ENCODE measurements at places on chromosomes 7 and 10.

- DNase-seq, result no peak
Observed at GRCh38 chr10:99345350-99345749, 16.2 kb downstream of the CNNM1 start.

DNA sequence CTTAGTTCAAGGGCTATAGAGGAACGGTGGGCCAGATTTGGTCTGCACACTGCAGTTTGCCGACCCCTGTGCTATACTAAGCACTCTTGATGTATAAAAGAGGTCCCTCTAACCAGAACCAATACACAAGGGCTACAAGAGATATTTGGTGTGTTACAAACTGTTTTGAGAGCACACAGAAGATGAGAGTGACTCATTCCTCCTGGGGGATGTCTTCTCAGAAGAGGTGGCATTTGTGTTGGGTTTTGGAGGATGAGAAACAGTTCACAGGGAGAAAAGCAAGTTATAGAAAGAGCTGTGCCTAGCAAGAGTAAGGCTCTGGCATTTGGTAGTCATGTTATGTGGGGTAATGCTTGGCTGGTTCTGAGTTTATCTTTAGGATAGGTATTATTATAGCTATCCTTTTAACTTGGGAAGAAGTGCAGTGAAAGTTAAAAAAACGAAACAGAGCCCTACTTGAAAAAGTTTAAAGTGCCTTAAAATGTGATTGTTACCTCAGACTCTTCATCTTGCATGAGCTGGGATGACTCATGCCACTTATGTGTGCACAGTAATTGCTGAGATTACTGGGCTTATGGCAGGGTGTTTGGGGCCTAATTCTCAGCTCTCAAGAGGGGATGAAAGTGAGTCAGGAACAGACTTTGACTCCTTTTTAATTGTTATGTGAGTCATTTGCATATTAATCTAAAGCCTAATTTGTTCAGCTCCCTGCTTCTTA is 160.4 kb downstream of the KIF20B start:
- DNase-seq, result no peak

GRCh38 chr7:116328161-116328560 is 117.8 kb downstream of the TES start:
- DNase-seq, result no peak

DNA sequence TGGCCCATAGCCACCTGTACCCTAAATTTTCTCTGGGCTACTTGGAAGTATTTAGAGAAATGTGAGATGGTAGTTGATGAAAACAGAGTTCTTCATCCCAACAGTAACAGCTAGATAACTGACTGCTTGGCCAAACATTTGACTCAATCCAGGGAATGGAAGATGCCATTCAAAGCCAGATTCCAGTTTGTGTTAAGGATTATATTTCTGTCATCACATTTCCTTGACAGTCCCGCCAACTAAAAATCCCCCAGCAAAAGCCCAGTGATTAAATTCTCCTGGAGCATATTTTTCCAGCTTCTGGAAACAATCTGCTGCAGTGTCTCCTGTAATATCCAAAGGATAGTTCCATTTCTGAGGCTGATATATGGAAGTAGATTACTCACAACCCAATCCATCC is 45.4 kb upstream of the PTN start:
- DNase-seq, result no peak

DNA sequence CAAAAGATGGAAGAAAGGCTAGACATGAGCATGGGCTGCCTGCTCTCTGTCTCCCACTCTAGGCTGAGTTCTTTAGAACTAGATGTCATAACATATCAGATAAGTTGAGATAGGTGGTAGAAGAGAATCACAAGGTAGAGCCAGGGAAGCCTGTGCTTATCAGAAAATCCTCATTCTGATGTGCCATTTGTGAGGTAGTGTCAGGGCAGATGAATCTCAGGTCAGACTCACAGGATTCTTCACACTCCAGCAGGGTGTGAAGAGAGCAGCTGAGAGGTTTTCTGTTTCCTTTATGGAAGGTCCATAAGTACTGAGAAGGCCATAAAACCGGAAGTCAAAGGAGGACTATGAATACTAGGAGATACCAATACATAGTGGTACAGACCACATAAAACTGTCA is 132.9 kb downstream of the RNLS start:
- no peak for DNase-seq

- no peak for DNase-seq
Observed at GRCh38 chr7:50790381-50790780, 7.7 kb upstream of the GRB10 start.

GRCh38 chr10:91389636-91390512 is 20.3 kb upstream of the HECTD2 start:
- peak; percentile 27 for DNase-seq

DNA sequence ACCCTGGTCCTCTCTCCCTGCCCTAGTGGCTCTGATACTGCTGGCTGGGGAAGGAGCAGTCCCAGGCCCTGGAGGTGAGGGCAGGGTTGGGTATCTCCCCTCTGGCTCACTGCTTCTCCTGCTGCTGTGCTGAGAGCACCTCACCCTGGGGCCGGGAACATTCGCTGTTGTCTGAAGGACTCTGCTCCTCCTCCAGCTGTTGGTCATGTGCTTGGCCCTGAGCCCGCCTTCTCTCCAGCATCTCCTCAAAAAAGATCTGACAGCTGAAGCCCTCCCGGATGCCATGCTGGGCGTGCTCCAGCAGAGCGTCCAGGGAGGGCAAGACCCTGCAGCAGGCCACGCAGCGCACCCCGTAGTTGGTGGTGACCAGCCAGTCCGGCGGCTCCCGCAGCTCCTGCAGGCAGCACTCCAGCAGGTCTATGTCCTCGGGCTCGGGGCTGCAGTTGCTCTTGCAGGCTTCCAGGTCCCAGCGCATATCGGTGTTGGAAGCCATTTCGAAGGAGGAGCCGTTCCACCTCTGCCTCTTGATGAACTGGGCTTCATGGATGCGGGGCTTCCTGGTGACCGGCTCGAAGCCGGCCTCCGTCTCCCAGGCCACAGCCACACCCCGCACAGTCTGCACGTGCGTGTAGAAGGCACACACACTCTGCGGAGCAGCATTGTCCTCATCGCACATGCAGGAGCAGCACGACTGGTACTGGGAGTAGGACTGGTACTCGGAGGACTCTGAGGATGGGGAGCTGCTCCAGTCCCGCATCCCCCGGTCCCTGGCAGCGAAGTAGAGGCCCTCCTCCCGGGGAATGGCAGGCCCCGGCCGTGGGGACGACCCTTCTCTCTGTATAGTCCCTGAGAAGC is 2.1 kb downstream of the FAM170B start:
- DNase-seq, result no peak

GRCh38 chr7:29360633-29361625 is 166.4 kb downstream of the CHN2 start:
- peak; percentile 92 for DNase-seq

- no peak for DNase-seq
Observed at GRCh38 chr10:88187472-88187871, 324.0 kb downstream of the PTEN start.

DNA sequence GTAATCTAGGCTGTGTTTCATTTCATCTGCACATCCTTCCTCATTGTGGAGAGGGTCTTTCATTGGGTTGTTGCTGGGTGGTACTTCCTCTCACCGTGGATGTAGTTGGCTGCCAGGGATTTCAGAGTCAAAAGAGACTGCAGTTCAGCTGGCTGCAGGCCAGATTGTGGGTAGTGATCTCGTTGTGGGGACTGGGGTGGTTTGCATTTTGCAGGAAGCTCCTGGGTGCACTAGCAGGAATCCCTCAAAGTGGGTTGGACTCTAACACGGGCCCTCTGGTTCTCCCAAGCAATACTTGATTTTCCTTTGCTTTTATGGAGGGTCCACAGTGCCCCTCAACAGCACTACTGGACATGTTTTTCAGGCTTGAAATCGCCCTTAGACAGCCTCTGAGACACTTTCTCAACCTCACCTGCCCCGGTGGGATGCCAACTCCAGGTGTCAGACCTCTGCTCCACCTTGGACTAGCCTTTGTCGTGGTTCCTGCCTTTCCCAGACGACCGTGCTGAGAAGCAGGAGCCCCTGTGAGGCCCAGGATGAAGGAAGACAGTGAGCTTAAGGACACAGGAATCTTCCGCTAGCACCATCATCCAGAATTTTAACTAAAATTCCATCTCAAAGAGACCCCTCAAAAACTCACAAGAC is 23.9 kb upstream of the ZNF273 start:
- DNase-seq, result no peak

DNA sequence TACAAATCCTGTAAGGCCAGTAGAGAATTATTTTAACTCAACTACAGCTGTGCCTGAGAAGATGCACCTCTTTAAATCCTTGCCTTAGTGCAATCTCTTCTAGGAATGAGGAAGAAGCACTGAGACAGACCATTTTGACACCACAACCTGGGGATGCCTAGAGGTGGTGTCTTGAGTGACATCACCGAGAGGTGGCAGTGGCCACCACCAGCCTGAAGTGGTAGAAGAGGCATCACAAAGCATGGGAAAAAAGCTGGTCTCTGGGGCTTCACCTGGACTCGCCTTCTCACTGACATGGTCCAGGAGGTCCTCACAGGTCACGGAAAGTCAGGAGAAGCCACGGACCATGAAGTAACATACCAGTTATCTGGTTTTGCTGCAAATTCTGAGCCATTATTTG is 99.2 kb upstream of the PDLIM1 start:
- no peak for DNase-seq

DNA sequence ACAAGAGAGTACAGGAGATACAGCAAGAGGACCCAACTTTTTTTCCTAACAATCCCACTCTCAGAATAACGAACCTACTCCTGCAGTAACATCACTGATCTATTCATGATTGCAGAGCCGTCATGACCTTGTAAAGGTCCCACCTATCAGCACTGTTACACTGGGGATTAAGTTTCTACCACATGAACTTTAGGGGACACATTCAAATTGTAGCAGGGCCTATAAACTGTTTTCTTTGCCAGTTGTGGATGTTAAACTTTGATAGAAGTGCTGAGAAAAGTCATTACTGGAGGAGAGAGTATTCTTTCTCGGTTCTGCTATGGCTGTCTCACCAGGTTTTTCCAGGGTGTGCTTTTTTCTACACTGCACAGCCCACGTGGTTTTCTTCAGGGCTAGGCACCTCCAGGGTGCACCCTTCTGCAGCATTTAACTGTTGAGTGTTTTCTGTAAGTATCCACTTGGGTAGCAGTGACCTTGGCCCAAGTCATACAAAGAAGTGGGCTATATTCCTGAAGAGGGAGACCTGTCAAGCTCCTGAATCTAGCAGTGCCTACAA is 131.6 kb upstream of the AHR start:
- no peak for DNase-seq

- no peak for DNase-seq
Observed at GRCh38 chr10:80460399-80461207, 6.5 kb downstream of the TSPAN14 start.

GRCh38 chr7:42930889-42931288 is 1.1 kb downstream of the PSMA2 start:
- no peak for DNase-seq

DNA sequence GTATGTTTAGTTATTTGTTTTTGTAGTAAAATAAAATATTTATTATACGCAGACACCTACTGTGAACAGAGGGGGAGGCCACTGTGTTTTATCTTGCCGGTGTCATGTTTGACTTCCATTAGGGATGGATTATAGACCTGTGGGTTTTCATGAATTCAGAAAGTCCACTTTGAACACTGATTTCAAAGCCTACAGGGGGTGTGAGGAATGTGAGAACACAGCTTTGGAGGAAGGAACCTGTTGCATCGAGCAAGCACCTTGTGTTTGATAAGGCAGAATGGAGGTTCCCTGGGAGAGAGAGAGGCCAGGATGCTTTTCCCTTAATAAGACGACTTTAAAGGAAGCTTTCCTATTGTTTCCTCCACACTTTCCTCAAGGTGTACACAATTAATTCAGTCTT is 665.0 kb upstream of the MGMT start:
- no peak for DNase-seq

- no peak for DNase-seq
Observed at GRCh38 chr7:130197094-130197493, 8.1 kb downstream of the TMEM209 start.

- DNase-seq, result peak; percentile 4
Observed at GRCh38 chr10:7345717-7346116, 65.1 kb downstream of the SFMBT2 start.

DNA sequence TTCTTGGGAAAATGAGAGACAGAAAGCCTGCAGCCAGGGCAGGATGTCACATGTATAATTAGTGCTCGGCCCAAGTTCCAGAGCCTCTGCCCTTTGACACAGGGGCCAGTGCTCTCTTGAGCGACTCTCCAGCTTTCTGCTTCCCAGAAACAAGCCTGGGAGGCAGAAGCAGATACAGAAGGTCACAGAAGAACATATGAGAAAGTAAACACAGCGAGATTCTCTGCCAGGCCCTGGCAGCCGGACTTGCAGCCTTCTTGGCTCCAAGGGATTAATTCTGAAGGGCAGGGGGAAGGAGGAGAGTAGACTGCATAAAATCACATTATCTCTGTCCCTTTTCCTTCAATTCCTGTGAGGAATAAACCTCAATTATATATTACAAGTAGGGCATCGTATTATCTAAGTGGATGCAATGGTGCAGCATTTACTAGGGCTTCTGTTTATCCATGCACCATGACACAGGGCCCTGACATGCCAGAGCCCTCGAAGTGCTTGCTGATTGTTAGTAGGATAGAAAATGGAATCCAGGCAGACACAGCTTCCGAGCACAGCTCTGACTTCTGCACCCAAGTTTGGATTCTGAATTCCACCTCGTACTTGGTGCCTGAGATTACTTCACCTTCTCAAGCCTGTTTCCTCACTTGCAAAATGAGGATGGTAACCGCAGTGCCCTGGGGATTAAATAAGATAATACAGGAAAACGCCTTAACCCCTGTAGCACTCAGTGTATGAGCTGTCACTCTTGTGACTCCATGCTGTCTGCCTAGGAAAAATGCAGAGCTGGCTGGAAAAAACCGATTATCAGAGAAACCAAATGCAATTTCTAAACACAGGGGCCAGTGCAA is 536.5 kb downstream of the TNS3 start:
- no peak for DNase-seq

GRCh38 chr10:69045441-69046300 is 42.2 kb upstream of the SRGN start:
- DNase-seq, result no peak

- DNase-seq, result no peak
Observed at GRCh38 chr10:101085846-101086245, 24.1 kb downstream of the KAZALD1 start.

- no peak for DNase-seq
Observed at GRCh38 chr10:11335167-11335652, 276.2 kb downstream of the USP6NL start.

DNA sequence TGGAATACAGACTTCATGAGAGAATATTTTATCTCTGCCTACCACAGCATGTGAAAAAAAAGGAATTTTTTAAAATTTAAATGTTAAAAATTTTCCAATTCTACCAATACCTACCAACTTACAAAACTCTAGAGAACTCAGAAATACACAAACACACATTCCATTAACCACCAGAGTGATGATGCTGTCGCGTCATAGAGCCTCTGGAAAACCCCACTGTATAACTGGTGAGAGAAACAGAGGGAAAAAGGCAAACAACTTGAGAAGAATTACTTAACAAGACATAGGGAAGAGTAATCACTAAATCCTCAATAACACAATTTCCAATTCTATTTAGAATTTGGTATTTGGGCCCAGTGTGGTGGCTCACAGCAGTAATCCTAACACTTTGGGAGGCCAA is 6.2 kb upstream of the SPOCK2 start:
- no peak for DNase-seq

- no peak for DNase-seq
Observed at GRCh38 chr7:151177310-151177709, 9.7 kb downstream of the ASB10 start.

- DNase-seq, result no peak
Observed at GRCh38 chr10:57247271-57247670, 886.2 kb upstream of the ZWINT start.

- DNase-seq, result no peak
Observed at GRCh38 chr7:44403176-44403759, 77.9 kb upstream of the CAMK2B start.

GRCh38 chr10:36097696-36098095 is 455.6 kb upstream of the FZD8 start:
- DNase-seq, result no peak

GRCh38 chr7:158824028-158824427 is 5.3 kb downstream of the ESYT2 start:
- no peak for DNase-seq

Measured in skin of body (tissue), 3 donors.